ENCODE measurements at places on chromosomes 6 and 20.
A peak's percentile ranks its signal among the peaks of the same experiment; 100 is the strongest.

GRCh38 chr20:31712564-31713311, 9.9 kb downstream of the BCL2L1 start:
- DNase-seq: peak; percentile 88

GRCh38 chr6:62042429-62042828, 243.6 kb downstream of the KHDRBS2 start:
- DNase-seq: peak; percentile 2

GRCh38 chr6:34496103-34496685, 30.3 kb downstream of the PACSIN1 start:
- DNase-seq: no peak

GRCh38 chr6:101582792-101583191, 189.3 kb downstream of the GRIK2 start:
- peak; percentile 10 for DNase-seq

GRCh38 chr20:20793591-20793990, 81.1 kb upstream of the RALGAPA2 start:
- no peak for DNase-seq

- DNase-seq: no peak
These were observed 81.9 kb downstream of the NCOA3 start for GRCh38 chr20:47583551-47583950.

DNA sequence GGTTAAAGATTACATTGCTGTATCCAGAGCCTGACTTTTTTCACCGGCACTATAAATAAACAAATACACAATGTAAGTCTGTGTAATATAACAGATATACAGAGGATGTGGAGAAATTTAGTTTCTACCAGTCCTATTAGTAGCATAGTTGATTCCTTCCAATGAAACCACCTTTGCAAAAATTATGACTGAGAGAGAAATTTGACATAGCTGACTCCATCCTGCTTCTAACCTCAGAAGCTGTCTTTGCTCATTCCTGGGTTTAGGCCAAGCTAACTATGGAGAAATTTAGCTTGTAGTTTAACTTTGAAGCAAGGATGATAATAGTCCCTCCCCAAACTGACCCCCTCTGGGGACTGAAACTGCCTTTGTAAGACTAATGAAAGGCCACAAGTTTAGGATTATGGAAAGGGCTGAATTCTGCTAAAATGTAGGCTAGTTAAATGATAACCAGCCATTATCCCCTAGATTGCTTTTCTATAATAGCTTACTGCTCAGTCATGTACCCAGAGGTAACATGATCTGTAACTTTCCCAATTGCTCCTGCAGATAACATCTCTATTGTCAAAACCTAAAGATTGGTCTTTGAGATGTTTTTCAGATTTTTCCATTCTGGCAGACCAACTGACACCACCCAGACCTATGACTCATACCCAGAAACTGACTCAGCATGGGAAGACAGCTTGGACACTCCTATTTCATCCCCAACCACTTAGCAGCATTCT, 172.8 kb upstream of the ARG1 start:
- no peak for DNase-seq

GRCh38 chr6:21608601-21609000, 15.1 kb downstream of the SOX4 start:
- no peak for DNase-seq

GRCh38 chr6:149983145-149983544, 19.4 kb downstream of the ULBP1 start:
- no peak for DNase-seq

DNA sequence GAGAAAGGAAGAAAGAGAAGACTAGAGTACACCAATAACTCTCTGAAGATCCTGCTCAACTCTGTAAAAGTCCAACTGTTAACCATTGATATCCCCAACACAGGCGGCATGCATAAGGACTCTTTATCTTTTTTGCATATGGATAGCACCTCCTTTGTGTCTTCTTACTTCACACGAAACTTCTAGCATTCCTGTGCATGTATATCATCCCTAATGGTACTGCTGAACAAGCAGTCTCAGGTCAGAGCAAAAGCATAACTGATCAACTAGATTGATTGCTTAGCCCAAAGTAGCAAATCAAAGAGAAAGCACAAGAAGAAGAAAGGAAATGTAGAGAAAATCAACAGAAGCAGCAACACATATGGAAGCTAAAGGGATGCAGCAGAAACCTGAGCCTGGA, 234.4 kb downstream of the SYNE1 start:
- no peak for DNase-seq

DNA sequence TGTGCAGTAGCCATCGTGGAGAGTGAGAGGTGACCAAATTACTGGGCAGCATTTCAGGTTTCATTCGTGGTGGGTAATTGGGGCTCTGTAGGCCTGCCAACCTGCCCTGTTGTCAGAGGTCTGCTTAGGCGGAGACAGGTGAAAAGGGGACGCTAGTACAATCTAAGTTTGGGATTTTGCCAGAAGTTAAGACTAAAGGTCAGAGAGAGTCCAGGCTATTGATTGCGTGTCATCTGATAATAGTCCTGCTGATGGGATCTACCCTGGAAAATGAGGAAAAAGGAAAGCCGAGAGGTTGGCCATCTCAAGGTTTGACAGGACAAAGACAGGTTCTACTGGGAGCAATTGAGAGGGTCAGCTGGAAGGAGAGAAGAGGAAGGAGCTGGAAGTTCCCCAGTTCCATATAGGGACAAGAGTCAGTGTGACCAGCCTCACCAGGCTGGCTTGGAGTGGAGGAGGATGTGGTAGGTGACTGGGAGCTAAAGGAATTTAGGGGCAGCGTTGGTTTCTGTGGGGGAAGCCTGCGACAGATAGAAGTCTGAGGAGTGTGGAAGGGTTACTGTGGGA, 10.9 kb downstream of the ARFGEF2 start:
- no peak for DNase-seq

- DNase-seq: no peak
These were observed 13.8 kb upstream of the SIRT5 start for GRCh38 chr6:13560651-13561044.

DNA sequence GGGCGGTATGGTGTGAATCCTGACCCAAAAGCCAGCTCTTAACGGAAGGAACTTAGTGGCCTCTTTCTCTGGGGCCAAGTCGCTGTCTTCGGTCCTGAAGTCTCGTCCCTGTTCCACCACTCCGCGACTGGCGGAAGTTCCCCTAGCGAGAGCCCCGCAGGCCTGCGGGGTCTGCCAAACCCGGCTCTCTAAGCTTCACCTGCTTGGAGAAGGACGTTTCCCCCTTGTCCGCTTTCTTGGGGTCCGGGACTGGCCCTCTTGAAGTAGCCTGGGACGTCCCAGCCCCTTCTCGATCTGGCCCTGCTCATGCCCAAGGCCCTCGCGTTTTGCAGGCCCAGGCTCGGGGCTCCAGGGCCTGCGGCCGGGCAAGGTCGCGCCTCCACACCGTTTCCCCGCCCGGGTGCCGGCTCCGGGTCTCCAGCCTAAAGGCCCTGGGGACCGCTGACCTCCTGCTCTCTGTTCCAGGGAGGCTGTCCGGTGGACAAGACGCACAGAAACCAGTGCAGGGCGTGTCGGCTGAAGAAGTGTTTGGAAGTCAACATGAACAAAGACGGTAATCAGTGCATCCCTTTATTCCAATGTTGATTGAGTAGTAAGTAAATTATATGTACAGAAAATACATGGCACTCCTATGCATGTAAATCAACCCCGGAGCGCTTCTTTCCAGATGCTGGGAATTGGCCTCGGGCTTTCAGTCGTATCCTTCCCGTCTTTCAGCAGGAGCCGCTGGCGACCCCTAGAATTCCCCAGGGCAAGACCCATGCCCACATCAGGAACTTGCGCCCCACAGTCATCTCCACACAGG, 8.8 kb downstream of the NR2E1 start:
- no peak for DNase-seq

- no peak for DNase-seq
These were observed 27.5 kb downstream of the PTPN1 start for GRCh38 chr20:50537546-50538201.

GRCh38 chr6:93139408-93140081, 279.8 kb downstream of the EPHA7 start:
- no peak for DNase-seq

- peak; percentile 38 for DNase-seq
These were observed 365.9 kb upstream of the AGPAT4 start for GRCh38 chr6:161639772-161640171.

DNA sequence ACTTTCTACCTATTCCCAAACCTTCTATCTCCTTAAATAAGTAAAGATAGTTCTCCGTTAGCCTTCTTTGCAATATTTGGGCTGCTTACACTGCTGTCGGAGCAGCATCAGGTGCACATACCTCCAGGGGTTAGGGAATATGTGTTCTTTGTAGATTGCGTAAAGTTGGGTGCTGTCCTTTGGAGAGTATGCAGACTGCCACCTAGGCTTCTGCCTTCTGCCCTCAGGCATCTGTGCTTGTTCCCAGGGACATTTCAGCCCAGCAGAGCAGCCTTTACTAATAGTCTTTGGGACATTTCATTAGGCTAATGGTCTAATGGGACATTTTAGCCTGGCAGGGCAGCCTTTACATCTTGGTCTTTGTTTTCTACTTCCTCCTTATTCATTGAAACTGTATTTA, 260.6 kb downstream of the TPBG start:
- DNase-seq: no peak

GRCh38 chr20:12411246-12411940, 493.7 kb downstream of the BTBD3 start:
- no peak for DNase-seq

DNA sequence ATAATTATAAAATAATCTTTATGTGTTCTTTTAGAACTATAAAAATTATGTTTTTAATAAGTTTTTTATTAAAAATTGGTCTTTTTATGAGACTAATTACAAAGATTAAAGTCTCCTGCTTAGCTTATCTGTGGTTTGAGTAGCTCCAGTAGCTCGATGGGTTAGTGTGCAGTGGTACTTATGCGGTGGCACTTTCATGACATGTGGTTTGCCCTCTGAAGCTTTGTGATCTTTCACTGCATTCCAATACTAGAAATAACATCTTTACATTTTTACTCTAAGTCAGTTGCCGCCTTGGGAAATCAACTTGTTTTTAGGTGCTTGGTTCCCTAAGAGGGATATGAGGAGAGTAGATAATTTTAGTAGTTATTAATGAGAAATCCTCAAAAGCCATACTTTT, 699.5 kb upstream of the FLRT3 start:
- DNase-seq: no peak

GRCh38 chr20:13331536-13331935, 110.5 kb downstream of the ISM1 start:
- DNase-seq: no peak

DNA sequence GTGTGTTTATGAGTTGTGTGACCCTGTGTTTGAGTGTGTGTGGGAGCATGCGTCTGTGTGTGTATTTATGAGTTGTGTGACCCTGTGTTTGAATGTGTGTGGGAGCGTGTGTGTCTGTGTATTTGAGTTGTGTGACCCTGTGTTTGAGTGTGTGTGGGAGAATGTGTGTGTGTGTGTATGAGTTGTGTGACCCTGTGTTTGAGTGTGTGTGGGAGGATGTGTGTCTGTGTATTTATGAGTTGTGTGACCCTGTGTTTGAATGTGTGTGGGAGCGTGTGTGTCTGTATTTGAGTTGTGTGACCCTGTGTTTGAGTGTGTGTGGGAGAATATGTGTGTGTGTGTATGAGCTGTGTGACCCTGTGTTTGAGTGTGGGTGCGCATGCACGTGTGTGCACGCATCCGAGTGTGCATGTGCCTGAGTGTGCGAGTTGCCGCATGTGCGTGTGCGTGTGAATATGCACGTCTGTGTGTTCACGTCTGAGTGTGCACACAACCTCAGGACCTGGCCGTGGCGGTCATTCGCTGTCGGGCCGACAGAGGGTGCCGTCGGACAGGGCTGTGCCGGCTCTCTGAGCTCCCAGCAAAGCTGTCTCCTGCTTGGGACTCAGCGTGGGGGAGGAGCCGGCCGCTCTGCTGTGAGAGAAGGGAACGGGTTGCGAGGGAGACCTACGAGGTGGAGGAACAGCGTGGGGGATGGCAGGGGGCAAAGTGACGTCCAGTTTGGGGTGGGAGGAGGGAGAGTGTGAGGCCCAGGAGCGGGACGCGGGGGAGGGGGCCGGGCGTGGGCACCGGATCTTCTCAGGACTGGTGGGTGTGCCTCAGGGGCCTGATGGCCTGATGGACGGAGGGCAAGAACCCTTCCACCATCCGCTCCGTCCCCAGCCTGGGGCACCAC, 19.7 kb downstream of the SLC17A9 start:
- DNase-seq: peak; percentile 74

GRCh38 chr6:27478141-27478705, 5.3 kb upstream of the ZNF184 start:
- no peak for DNase-seq

GRCh38 chr20:9323622-9324021, 190.8 kb upstream of the LAMP5 start:
- DNase-seq: no peak

DNA sequence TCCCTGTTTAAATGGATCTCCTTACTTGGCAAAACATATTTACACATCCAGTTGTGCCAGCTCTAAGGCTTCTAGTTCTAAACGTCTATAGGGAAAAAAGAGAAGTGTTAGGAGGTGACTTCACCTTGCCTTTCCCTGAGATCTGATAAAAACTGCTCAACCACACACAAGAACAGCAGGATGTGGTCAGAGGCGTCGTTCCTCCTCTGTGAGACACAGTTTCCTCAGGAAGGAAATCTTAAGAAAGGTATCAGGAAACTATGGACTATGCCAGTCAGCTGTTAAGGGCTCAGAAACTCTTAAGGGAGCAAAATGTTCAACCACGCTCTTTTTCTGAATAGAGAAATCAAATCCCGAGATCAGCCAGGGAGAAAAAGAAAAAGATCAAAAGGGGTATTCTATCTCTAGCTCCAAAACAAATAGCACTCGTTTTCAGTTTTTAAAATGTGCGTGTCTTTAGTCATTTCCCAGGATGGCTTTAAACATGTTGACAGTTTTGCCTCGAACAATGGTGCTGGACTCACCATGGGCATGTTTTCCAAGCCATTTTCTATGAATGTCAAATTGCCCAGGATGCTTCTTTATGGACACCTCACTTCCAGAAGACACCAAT, 154.5 kb downstream of the HACE1 start:
- DNase-seq: no peak

- DNase-seq: no peak
These were observed 195.4 kb downstream of the ASCC3 start for GRCh38 chr6:100685747-100686146.

DNA sequence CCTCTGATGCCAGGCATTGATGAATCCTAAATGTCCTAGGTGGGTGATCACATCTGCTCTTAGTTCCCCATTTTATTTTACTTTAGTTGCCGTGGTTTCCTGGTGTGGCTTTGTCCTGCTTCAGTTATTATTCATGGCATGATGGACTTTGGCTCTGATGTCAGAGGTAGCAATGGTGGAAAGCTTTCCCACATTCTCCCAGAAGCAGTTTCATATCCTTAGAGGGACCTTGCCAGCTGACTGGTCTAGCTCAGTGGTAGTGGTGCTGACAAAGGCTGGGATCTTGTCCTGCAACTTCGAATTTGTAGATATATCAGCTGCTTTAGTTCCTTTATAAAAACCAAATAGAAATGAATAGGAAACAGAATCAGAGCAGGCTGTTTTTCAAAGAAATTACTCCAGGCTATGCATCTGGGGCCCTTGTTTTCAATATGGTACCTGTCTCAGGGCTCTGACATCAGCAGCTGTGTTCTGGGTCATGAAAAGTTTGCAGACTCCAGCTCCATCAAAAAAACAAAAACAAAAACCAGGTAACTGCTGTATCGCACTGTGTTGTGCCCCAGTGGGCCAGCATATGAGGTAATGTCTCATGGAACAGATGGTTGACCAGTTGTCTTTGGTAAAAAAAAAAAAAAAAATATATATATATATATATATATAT, 133.7 kb downstream of the PLCB4 start:
- no peak for DNase-seq

All from midbrain (tissue), 1 donor.